ENCODE measurements at places on chromosomes 1 and 21.
A peak's percentile ranks its signal among the peaks of the same experiment; 100 is the strongest.

- no peak for DNase-seq
These were observed 14.9 kb upstream of the ZNF683 start for GRCh38 chr1:26387447-26387846.

- DNase-seq = no peak
These were observed 122.3 kb upstream of the ADAR start for GRCh38 chr1:154730259-154730658.

GRCh38 chr1:117653732-117654492 lies 48.1 kb downstream of the TENT5C start:
- DNase-seq = no peak

DNA sequence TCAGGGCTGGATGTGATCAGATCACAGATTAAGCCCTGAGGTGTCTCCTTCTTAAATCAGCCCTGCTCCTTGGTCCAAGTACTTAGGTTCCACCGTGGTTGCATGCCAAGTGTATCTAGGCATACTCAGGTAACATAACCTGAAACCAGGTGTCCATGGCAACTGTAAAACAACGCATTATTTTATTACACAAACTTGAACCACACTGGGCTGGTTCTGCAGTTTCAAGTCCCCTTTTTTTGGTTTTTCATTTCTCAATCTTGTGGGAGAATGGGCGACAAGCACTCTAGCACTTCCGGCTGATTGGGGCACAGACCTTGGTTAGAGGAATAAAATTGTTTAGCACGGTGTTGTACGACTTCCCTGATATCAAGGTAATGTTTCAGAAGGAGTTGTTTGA lies 65.2 kb downstream of the GBP6 start:
- DNase-seq = no peak

DNA sequence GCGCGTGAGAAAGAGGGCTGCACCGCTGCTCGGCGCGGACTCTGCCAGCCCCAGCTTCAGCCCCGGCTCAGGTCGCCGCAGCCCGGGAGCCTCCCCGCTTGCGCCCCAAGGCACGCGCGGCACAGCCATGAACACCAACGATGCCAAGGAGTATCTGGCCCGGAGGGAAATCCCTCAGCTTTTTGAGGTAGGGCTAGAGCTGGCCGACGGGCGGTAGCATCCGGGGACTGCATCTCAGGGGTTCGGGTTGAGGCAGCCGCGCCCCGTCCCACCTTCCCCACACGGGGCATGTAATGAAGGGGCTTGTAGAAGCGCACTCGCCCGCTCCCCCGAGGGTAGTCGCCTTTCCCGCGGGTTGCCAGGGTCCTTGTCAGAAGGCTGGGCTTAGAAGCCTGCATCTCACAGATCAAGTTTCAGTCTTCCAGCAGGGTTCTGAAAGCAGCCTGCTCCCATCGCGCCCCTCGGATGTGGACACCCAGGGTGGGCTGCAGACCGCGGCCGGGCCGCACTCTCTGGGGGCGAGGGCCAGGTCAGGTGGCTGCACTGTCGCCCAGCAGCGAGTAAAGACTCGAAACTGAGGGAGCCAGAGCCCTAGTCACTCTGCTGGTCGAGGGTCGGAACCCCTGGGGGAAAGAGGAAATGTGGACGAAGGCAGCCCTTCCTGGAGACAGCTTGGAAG lies 507 bp downstream of the AK5 start:
- peak; percentile 3 for DNase-seq

DNA sequence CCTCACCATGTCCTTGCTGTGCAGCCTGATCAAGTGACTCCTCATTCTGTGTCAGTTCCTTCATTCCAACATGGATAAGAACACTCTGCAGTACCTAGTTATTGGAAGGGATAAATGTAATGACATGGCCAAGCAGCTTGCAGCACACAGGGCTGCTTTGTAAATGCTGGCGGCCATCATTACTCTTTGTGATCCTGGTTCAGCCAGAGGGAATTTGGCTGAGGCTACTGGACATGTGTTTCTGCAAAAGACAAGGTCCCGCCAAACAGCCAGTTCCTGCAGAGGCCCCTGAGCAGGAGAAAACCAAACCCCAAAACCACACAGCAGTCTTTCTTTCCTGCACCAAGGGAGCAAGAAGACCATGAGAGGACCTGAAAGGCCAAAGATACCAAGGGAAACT lies 495.8 kb downstream of the AJAP1 start:
- no peak for DNase-seq

Measured in activated gamma-delta T cell treated with anti-CD3 and anti-CD28 coated beads, Interleukin-2, amount 50 U/mL, for 16 hours (primary cell).